ENCODE measurements at places on chromosomes 3 and 15. TPM values are rescaled to one million over a fixed set of nuclear protein-coding genes. Genes with fewer than 3 reads are reported as not detected.

GRCh38 chr15:59315914-59316451 lies 56.7 kb downstream of the MYO1E start:
- no peak overlapping the region for H3K27ac ChIP-seq
- H3K27me3 ChIP-seq: no peaks in the 10 kb centered on the region

DNA sequence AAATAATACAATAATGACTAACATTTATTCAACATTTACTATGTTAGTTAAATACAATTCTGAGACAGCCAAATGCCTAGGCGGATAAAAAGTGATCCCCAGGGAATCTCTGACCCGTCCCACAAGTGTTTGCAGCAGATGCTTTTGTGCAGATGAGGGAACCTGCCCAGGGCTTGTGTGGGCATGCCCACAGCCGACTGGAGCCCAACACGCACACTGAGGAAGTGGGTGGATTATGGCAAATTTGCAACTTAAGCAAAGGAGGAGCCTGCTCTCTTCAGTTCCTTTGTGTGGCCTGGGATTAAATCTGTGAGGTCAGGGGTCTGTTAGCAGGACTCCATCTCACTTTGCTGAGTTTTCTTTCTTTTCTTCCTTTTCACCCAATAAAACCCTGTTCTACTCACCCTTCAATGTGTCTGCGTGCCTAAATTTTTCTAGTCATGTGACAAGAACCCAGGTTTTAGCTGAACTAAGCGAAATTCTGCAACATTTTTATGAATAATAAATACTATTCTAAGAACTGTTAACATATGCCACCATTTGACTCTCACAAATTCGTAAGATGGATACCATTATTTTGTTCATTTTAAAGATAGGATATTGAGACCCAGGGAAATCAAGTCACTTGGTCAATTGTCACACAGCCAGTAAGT lies 13.9 kb upstream of the RTP1 start:
- peak overlapping the region; percentile 8 for H3K4me3 ChIP-seq
- DNase-seq: no peak
- H3K27me3 ChIP-seq: no peaks in the 10 kb centered on the region
- H3K27ac ChIP-seq: peak overlapping the region; percentile 99
- H3K4me1 ChIP-seq: peaks cover 72% of the 10 kb centered on the region

DNA sequence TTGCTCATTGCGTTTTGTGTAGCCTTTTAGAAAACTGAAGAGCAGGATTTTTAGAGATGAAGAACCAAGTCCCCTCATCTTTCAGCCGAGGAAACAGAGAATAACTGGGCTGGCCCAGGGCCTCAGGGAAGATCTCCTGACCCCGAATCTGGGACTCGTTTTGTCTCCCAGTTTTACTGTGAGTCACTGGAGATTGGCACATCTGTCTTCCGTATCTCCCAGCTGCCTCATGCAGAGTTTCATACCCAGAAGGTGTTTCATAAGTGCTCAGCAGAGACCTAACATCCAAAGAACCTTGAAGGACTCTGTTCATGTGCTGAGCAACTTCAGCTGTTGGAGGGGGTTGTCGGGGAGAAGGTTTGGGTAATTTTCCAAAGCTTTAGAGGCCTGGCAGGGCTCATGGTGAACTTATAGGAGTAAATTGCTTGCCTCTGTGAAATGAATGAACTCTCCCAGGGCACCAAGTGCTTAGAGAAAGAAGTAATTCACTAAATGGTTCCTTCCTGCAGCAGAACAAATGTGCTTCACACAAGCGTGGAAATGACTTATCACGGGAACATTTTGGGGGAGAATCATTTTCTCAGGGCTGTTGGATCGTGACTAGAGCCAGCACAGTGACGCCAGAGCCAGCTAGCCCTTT lies 121.4 kb downstream of the FAM43A start:
- H3K27me3 ChIP-seq: peaks cover 2% of the 10 kb centered on the region
- DNase-seq: no peak
- peaks cover 19% of the 10 kb centered on the region for H3K4me1 ChIP-seq
- no peak overlapping the region for H3K27ac ChIP-seq
- H3K36me3 ChIP-seq: no peaks in the 10 kb centered on the region
- no peak overlapping the region for H3K4me3 ChIP-seq

GRCh38 chr3:149487598-149488197 lies 13.2 kb downstream of the TM4SF4 start:
- H3K27ac ChIP-seq: no peak overlapping the region
- no peak overlapping the region for H3K4me3 ChIP-seq
- H3K4me1 ChIP-seq: no peaks in the 10 kb centered on the region
- no peaks in the 10 kb centered on the region for H3K36me3 ChIP-seq
- DNase-seq: peak; percentile 81

- H3K27me3 ChIP-seq: no peaks in the 10 kb centered on the region
- peaks cover 16% of the 10 kb centered on the region for H3K4me1 ChIP-seq
- DNase-seq: no peak
- no peak overlapping the region for H3K4me3 ChIP-seq
- H3K36me3 ChIP-seq: no peaks in the 10 kb centered on the region
Measured at GRCh38 chr3:155330370-155330769, 36.9 kb upstream of the STRIT1 start.

DNA sequence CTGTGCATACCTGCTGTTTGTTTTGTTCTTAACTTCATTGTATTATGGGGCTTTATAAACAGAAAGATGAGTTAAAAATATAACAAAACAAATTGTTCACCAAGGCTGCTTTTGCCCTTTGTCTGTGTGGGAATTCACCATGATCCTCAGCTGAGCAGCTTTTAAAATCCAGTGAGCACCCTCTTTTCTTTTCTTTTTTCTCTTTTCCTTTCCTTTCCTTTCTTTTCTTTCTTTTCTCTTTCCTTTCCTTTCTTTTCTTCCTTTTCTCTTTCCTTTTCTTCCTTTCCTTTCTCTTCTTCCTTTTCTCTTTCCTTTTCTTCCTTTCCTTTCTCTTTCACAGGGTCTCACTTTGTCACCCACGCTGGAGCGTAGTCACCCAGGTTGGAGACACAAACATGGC lies 38.3 kb downstream of the RAB8B start:
- H3K4me1 ChIP-seq: peaks cover 7% of the 10 kb centered on the region
- H3K27me3 ChIP-seq: no peaks in the 10 kb centered on the region
- peak overlapping the region; percentile 84 for H3K27ac ChIP-seq
- H3K36me3 ChIP-seq: no peaks in the 10 kb centered on the region
- DNase-seq: no peak
- H3K4me3 ChIP-seq: no peak overlapping the region

DNA sequence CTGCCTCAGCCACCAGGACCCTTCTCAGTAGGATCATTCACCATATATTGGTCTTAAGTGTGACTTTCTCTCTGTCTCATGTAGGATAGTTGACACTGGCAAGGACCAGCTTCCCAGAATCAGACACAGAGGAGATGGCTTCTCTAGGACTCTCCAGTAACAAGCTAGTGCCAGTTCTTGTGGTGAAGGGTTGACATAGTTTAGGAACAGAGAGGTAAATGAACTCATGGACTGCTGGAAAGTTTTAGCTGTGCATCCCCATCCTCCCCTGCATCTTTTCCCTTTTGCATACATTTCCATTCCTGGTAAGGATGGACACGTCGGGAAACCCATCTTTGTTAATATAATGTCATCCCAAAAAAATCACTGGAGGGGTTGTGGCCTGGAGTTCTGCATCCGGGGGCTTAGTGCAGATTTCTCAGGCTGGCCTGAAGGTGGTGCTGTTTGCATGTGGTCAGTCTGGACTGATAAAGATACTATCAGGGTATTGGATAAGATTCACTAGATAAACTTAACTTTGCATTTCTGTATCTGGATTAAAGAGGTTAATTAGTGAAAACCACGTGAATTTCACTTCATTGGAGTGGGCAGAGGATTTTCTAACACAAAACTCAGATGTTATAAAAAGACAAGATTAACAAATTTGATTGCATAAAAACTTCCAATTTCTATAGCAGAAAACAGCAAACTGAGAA lies 110.8 kb downstream of the TBC1D2B start:
- peaks cover 6% of the 10 kb centered on the region for H3K27me3 ChIP-seq
- H3K4me3 ChIP-seq: no peak overlapping the region
- peak; percentile 64 for DNase-seq
- H3K4me1 ChIP-seq: no peaks in the 10 kb centered on the region
- H3K27ac ChIP-seq: no peak overlapping the region
- H3K36me3 ChIP-seq: no peaks in the 10 kb centered on the region

DNA sequence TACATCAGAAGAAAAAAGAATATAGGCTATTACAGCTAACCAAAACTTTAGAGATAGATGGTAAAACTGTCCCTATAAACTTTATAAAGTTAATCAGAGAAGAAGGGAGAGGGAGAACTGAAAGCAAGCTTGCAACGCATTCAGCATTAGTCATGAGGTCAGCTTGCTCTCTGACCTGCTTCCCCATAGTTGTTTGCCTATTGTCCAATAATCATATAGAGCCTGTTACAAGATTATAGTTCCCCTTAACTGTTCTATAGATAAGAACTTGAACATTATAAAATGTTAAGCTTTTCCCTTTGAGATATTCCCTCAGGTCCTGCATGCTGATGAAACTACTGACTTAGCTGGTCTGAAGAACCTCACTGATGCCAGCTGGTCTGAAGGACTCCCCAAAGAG lies 74.5 kb downstream of the CPNE4 start:
- H3K4me1 ChIP-seq: peaks cover 32% of the 10 kb centered on the region
- no peaks in the 10 kb centered on the region for H3K27me3 ChIP-seq
- H3K36me3 ChIP-seq: peaks cover 2% of the 10 kb centered on the region
- H3K27ac ChIP-seq: no peak overlapping the region

- DNase-seq: no peak
- H3K4me3 ChIP-seq: no peak overlapping the region
- H3K27ac ChIP-seq: no peak overlapping the region
- H3K36me3 ChIP-seq: peaks cover 7% of the 10 kb centered on the region
Measured at GRCh38 chr3:65413891-65414290, 624.8 kb downstream of the MAGI1 start.

DNA sequence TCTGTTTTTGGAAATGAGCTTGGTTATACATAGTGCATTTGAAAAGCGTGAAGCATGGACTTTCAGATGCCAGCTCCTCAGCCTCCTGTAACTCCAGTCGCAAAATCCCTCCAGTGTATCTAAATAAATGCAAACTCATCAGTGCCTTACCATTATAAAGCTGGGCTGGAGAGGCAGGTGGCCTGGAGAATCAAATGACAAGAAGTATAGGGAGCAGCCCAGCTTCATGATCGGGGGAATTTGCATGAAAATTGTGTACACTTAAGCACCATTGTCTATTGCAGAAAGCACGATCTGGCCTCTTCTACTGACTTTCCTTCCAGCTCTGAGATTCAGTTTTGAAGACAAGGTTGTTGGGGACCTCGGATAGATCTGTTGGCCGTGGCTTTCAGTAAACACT lies 71.7 kb downstream of the IGF1R start:
- 0 out of 2 replicates have a peak, but pooled peaks cover 3% of the 10 kb centered on the region for H3K36me3 ChIP-seq
- H3K4me1 ChIP-seq: peaks cover 82% of the 10 kb centered on the region
- peak overlapping the region; percentile 86 for H3K27ac ChIP-seq
- peak overlapping the region; percentile 32 for H3K4me3 ChIP-seq
- DNase-seq: no peak

MUSTN1 gene
- total RNA-seq: 3.3 TPM

DZIP1L gene
- 11.2 TPM for total RNA-seq

Data from WTC11 (cell line).